ENCODE measurements at places on chromosomes 6 and 20. TPM values are rescaled to one million over a fixed set of nuclear protein-coding genes. Genes with fewer than 3 reads are reported as not detected.

The ENPP1 gene
- total RNA-seq = 34.5 TPM

The LSM14B gene
- total RNA-seq = 19.3 TPM

- DNase-seq = no peak
- H3K27ac ChIP-seq = no peak overlapping the region
- H3K4me3 ChIP-seq = no peak overlapping the region
Observed at GRCh38 chr6:14638906-14639761, 521.6 kb downstream of the CD83 start.

DNA sequence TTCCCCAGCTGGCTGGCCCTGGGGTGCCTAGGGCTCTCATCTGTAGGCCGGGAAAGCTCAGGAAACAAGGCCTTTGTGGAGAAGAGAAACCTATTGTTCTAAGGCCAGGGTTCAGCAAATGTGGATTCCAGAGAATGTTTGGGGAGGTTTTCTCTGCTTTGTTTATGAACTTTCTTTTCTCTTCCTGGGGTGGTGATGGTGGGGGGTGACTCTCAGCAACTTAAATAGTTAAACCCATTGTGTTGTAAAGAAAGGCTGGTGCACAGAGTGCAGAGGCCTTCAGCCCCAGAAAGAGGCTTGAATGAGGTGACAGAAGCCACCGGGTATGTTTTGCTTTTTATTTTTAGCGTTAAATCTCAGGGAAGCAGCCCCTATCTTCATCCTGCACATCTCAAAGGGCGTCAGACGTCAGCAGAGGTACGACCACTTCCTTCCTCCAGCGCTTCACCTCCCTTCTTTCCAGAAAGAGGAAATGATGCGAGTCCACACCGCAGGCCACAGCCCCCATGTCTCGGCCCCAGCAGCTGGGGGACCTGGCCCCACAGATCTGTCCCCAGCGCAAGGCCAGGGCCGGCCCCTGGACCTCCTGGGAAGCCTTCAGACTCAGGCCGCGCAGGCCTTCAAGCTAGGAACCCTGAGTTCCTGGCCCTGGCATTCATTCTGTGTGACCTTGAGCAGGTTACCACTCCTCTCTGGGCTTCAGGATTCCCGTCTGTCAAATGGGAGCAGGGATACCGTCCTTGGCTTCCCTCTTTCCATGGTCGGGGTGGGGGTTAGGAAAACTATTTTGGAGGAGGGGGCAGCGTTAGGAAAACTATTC is 605 bp upstream of the PPP1R16B start:
- H3K27ac ChIP-seq = no peak overlapping the region
- no peaks in the 10 kb centered on the region for H3K4me1 ChIP-seq
- no peak for DNase-seq
- no peaks in the 10 kb centered on the region for H3K36me3 ChIP-seq
- no peak overlapping the region for H3K4me3 ChIP-seq

The KIF25 gene
- total RNA-seq = not detected

The PI16 gene
- 0.84 TPM for total RNA-seq

DNA sequence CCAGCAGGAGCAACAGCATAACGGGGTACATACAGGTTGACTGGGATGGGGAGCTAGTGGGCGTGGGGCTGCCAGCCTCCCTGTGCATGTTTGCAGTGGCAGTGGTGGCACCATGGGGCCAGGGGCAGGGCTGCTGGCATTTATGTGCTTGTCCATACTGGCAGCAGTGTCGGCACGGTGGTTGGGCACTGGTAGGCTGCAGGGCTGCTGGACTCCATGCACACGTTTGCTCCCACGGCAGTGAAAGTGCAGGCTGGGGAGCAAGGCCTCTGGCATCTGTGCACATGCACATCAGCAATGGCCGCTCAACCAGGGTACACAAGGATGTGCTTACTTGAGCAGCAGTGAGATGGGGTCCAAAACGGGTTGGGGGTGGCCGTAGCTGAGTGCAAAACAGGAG is 159.5 kb upstream of the KHDRBS2 start:
- no peak overlapping the region for H3K27ac ChIP-seq
- H3K4me3 ChIP-seq = no peak overlapping the region
- H3K27me3 ChIP-seq = no peaks in the 10 kb centered on the region
- DNase-seq = peak; percentile 39
- no peaks in the 10 kb centered on the region for H3K36me3 ChIP-seq
- H3K4me1 ChIP-seq = no peaks in the 10 kb centered on the region

The AK9 gene
- total RNA-seq = 2.9 TPM

GRCh38 chr20:44231193-44231592 is 15.9 kb upstream of the GDAP1L1 start:
- no peaks in the 10 kb centered on the region for H3K27me3 ChIP-seq
- no peak overlapping the region for H3K27ac ChIP-seq
- DNase-seq = no peak
- no peak overlapping the region for H3K4me3 ChIP-seq
- no peaks in the 10 kb centered on the region for H3K36me3 ChIP-seq
- H3K4me1 ChIP-seq = no peaks in the 10 kb centered on the region

DNA sequence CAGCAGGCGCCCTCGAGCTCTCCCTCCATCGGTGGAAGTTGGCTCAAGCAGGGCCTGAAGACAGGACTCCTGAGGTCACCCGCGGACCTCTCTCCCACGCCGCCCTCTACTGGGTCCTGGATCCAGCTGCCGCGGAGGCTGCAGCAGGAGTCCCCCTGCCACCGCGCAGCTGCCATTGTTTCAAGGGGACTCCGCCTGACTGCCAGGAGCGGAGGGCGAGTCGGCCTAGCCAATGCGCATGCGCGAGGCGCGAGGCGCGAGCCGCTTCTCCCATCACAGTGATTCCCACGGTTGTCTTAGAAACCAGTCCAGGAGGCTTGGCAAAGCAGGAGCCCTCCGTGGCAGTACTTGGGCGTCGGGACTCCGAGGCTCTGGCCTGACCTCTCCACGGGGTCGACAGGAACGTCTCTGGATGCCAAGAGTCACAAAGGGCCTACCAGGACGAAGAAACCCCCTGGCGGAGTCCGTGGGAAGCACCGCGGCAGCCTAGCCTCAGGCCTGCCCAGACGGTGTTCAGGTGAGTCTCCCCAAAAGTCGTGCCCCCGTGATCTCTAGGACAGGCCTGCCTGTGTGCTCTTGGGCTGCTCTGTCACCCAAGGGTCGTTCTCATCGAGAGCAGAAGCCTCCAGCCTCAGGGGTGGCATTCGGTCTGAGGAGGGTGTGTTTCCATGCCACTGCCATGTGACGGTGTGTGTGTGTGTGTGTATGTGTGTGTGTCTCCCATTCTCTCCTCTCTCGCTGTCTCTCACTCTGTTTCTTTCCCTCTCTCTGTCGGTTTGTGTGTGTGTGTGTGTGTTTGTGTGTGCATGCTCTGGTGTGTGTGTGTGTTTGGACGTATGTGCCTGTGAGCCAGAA is 290.6 kb upstream of the ZNF337 start:
- H3K27ac ChIP-seq = no peak overlapping the region
- peak overlapping the region; percentile 7 for H3K4me3 ChIP-seq
- no peaks in the 10 kb centered on the region for H3K4me1 ChIP-seq
- peak; percentile 78 for DNase-seq

The SLC26A8 gene
- not detected for total RNA-seq

- no peak overlapping the region for H3K27ac ChIP-seq
- no peaks in the 10 kb centered on the region for H3K27me3 ChIP-seq
- DNase-seq = no peak
- H3K4me1 ChIP-seq = peaks cover 13% of the 10 kb centered on the region
Observed at GRCh38 chr20:42549496-42549895, 640.2 kb downstream of the PTPRT start.
